ENCODE measurements at places on chromosomes 12 and 14.

DNA sequence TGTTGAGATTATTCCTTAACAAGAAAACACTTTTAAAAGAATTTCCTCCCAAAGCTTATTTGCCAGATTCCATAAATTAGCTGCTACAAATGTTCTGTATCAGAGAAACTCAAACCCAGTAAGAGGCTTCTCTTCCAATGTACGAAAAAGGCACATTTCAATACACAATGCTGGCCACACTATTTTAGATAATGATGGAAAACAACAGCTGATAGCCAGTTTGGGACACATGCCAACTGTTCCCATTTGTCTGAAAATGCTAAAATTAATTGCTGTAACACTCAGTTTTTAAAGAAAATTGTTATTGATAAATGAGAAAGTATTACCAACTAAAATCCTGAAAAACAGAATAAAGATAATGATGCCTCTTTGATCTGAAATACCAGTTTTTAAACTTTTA lies 4.4 kb downstream of the CFL2 start:
- DNase-seq = no peak

DNA sequence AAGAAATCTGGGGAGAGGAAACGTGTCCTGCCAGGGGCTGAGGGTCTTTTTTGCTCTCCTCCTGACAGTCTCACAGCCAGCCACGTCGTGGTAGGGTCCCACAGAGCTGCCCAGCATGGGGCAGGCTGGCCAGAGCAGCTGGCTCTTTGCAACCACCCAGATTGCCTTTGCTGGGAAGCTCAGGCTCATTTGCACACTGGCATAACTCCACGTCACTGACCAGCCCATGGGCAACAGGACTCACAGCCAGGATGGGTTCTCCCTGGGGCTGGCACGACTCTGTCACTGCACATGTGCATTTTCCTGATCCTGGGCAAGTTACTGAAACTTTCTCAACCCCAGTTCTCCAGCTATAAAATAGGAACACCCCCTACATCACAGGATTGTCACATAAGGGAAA lies 242.2 kb downstream of the DPF3 start:
- DNase-seq = no peak

DNA sequence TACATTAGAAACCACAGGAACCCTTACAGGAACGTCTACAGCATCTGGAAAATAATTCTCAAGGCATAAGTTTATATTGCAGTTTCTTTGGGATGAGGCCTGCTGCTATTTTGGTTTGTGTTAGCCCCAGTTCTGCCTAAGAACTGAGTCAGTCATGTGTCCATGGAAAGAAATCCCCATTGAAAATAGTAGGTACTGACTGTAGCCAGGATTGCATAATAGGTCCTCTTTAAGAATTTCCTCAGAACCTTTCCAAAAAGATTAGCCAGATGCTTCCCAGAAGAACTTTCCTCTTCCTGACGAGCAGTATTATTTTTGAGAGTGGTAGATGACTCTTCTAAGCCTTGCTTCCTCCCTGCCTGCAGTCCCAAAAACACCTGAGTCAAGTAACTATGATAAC lies 52.6 kb downstream of the RASSF8 start:
- DNase-seq = no peak

DNA sequence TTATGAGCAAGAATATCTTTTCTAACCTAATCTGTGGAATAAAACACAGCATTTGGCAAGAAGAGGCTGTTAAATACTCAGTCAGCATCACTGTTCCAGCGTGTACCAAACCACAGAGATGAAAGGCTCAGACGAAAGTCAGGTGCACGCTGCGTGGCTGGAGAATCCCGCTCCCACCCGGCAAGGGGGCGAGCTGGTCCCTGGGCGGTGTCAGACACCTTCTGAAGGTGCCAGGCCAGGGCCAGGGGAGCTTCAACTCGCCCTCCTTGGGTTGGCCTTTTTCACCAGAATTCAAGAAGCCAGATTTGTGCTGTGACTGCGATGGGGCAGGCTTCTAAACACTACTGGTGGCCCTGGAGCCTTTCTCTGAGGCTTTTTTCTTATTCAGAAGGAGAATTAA lies 73.1 kb downstream of the WDR20 start:
- DNase-seq = peak; percentile 46

DNA sequence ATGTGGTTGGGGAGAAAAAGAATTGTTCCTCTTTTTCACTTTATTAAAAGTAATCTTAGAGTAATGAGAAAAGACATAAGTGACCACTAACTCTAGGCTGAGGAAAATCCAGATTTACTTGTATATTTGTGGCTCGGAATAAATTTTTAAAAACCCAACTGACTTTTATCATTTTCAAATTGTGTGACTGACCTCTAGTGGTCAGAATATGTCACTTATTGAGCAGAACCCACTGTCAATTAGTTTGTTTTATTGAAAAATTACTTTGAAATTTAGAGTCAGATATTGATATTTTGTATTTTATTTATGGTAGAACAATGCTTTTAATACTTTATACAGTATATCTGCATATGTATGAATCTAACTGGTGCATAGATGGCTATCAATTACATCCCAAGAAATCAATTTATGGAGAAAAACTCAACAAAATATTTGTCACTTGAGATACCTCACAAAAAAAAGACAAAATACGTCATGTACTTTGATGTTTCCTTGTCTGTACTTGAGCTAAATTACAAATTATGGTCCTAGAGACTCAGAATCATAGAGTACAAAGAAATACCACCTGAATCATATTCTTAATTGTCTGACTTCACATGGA lies 229.4 kb downstream of the CNTN1 start:
- DNase-seq = no peak

- DNase-seq = no peak
Measured at GRCh38 chr12:48686615-48687334, 4.7 kb upstream of the KANSL2 start.

DNA sequence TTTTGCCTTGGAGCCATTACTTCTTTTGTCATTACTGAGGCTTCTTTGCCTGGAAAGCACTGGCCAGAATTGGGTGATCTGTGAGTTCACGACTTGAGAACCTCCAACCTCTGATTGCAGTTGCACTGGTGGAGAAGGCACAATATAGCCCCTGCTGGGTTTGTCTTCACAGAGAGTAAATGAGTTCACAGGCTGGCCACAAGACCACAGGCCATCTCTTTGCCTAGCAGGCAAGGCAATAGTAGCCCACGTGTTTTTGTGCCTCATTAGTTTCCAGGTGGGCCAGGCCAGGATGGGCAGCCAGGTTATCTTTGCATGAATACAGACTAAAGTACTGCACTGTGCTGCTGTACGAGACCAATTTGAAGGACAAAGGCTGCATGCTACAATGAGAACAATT lies 468.8 kb downstream of the NRXN3 start:
- no peak for DNase-seq

- DNase-seq = no peak
Measured at GRCh38 chr12:75650595-75651341, 139.4 kb upstream of the KRR1 start.

GRCh38 chr14:62002642-62003041 lies 240.4 kb downstream of the SNAPC1 start:
- DNase-seq = no peak

DNA sequence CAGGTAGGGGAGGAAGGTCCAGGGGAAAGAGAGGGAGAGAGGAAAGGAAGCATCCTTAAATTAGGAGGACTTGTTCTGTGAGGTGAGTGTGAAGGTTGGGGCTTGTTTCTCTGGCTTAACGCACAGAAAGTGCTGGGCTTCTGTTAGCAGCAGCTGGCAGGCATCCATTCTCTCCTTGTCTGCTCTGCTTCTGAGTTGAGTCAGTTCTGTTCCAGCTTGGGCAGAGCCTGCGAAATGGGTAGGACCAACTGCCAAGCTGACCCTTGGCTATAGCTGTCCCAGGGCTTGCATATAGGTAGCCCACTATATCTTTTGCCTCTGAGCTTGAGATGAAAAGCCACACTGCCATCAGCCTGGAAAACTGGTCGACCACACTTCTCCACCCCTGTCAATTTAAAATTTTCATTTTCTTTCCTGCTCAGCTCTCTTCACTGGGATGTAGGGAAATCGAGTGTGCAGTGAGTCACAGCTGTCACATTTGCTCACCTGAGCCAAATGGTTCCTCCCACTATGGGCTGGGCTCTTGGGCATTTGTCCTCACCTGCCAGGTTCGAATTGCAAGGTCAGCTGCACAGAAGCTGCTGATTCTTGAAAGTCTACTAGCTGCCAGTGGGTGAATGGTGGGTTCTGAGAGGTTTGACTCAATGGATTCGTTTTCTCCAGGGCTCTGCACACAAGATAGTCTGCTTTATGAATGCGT lies 256.4 kb upstream of the PWP1 start:
- DNase-seq = no peak

GRCh38 chr12:18967814-18968213 lies 161.7 kb upstream of the PLEKHA5 start:
- no peak for DNase-seq

GRCh38 chr14:69708586-69709560 lies 58.1 kb upstream of the SRSF5 start:
- DNase-seq = no peak

- DNase-seq = no peak
Measured at GRCh38 chr12:132444957-132445883, 44.7 kb upstream of the FBRSL1 start.

GRCh38 chr12:52006726-52007157 lies at the start of gene TAMALIN:
Gene TAMALIN, plus strand, starts transcription at chr12:52006946. Its CDS starts 74 bp downstream, at chr12:52007020.
- peak; percentile 89 for DNase-seq

DNA sequence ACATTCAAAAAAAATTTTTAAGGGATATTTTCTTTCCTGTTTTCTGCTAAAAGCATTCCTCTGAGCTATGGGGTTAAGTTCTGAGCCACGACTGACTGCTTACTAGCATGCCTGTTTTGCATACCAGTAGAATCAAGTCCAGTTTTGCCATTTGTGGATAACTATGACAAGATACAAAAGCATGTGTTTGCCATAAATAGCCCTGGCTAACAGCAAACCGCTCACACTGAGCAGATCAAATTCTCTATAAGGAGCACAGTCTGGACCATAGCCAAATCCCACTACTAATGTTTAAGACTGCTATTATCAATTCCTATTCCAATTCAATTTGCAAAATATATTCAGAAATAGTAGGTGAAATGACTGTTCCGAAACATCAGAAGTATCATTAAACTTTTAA lies 3.2 kb downstream of the CFL2 start:
- no peak for DNase-seq

DNA sequence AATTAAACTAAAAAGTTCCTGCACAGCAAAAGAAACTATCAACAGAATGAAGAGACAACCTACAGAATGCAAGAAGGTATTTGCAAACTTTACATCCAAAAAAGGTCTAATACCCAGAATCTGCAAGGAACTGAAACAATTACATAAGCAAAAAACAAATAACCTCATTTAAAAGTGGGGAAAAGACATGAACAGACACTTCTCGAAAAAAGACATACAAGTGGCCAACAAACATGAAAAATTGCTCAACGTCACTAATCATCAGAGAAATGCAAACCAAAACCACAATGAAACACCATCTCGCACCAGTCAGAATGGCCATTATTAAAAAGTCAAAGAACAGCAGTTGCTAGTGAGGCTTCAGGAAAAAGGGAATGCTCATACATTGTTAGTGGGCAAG lies 15.2 kb downstream of the PDE6H start:
- DNase-seq = no peak

- no peak for DNase-seq
Measured at GRCh38 chr14:99125616-99126431, 146.2 kb downstream of the BCL11B start.

DNA sequence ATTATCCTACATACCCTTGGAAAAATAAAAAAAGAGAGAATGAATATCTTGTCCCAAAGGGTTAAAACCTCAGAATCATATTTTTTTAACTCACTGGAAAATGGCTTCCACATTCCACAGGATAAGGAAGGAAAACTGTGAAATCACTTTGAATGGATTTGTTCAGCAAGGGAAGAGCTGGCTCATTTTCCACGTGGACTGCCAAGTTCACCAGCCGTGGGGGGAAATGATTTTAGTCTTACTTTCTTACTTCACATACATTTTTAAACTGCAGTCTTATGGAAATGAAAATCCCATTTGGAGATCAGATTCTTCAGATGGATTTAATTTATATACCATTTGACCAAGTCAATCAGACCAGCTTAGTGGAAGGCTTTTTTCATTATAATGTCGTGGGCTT lies 29.9 kb upstream of the AEBP2 start:
- peak; percentile 23 for DNase-seq

GRCh38 chr14:22882529-22883172 lies 371 bp upstream of the REM2 start:
- no peak for DNase-seq

GRCh38 chr12:101803978-101804377 lies 26.8 kb downstream of the GNPTAB start:
- no peak for DNase-seq

GRCh38 chr14:38874721-38875120 lies 228.3 kb downstream of the SEC23A start:
- DNase-seq = no peak

GRCh38 chr12:48197549-48197970 lies 5.5 kb downstream of the OR10AD1 start:
- DNase-seq = no peak

DNA sequence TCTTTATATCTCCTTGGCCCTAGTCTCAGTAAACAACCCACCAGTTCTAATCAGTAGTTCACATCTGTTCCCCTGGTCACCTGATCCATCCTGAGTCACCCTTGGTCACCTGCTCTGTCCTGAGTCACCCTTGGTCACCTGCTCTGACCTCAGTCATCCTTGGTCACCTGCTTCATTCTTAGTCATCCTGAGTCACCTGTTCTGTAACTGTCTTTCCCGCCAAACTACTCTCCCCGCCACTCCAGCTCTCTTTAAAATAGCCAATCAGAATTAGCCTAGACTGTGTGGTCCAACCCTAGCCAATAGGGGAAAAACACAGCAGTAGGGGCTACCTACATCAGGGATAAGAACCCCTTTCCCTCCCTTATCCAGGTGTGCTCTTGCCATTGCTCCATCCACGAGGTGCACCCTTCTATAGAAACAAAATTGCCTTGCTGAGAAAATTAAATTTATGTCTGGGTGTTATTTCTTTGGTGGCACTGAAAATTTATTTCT lies 245.4 kb upstream of the DIO3 start:
- DNase-seq = no peak

DNA sequence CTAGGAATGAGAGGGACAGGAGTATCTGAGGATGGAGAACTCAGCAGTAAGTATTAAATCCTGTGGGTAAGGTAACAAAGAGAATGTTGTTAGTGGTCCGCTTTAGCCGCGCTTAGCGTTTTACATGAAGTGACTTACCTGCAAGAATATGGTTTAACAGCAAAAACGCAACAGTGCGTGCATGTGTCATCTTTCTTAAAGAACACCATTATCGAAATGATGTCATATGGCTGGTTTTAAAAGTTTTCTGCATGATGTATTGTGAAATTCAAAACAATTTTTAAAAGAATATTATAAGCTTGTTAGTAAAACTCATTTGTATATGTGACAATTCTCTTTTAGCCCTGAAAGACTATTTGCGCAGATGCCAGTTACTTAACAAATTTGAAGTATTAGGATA lies 1.7 kb downstream of the LEMD3 start:
- no peak for DNase-seq

- DNase-seq = no peak
Measured at GRCh38 chr12:57454566-57455373, at the start of gene INHBE. Gene INHBE, plus strand, starts transcription at chr12:57455307. Its CDS starts 230 bp downstream, at chr12:57455537.

GRCh38 chr12:125129179-125129571 lies 63.9 kb downstream of the AACS start:
- DNase-seq = no peak

- no peak for DNase-seq
Measured at GRCh38 chr12:14254781-14255180, 110.7 kb upstream of the ATF7IP start.

- peak; percentile 82 for DNase-seq
Measured at GRCh38 chr12:57726151-57726883, 12.2 kb downstream of the AGAP2 start.

Data from sciatic nerve (tissue), 2 donors.